Stimulated activated CD4-positive, alpha-beta T cell treated with anti-CD3 and anti-CD28 coated beads, Interleukin-1b, Interleukin-23, amount 100 ng/mL, for 1 hour (primary cell): ENCODE measurements at places on chromosomes 2 and 18.

DNA sequence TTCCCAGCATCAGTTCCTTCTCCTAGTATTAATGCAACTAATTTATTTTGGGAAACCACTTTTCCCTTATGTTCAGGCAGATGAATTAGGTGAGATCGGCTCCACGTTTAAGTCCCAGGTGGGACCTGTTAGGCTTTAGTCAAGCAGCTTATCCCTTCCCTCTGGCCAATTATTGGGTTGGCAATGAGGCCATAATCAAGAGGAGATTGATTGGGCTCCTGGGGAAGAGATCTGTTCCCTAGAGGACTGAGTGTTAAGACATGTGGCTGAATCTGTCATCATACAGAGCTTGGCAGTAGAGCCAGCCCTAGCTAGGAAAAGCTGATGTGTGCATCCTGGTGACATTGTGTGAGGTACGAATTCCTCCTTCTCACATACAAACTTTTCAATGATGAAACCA lies 104.4 kb downstream of the PTH2R start:
- no peak for DNase-seq

- no peak for DNase-seq
These were observed 411.8 kb downstream of the SOX11 start for GRCh38 chr2:6103949-6104348.

- DNase-seq, result no peak
These were observed 289.2 kb downstream of the NDUFA10 start for GRCh38 chr2:239735829-239736357.

- DNase-seq, result no peak
These were observed 83.5 kb downstream of the CRIM1 start for GRCh38 chr2:36439084-36439483.

GRCh38 chr2:62593825-62594224 lies 87.8 kb upstream of the TMEM17 start:
- DNase-seq, result no peak

DNA sequence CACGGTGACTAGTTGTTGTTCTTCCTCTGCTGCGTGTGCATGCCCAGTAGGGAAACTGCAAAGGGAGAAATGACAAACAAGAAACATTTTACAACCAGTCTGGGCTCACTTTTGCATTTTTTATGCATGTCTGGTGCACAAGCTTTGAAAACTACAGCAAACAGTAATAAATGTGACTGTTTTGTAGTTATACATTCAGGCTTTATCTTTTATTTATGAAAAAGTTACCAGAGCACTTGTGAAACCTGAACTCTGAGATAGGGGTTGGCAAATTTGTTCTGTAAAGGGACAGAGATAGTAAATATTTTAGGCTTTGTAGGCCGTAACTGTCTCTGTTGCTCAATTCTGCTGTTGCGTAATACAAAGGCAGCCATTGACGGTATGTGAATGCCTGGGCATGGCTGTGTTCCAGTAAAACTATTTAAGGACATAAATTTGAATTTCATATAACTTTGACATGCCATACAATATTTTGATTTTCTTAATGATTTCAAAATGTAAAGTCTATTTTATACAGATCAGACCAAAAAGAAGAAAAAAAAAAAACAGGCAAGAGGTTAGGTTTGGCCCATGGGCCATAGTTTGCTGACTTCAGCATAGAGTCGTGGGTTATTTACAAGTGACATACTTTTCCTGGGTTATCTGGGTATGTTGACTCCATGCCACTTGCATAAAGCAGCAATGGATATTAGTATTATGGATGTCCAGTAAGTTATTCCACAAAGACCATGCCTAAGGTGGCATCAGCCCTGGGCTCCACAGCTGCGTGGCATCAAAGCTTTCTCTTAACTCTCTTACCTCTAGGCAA lies 53.6 kb upstream of the EML6 start:
- no peak for DNase-seq

DNA sequence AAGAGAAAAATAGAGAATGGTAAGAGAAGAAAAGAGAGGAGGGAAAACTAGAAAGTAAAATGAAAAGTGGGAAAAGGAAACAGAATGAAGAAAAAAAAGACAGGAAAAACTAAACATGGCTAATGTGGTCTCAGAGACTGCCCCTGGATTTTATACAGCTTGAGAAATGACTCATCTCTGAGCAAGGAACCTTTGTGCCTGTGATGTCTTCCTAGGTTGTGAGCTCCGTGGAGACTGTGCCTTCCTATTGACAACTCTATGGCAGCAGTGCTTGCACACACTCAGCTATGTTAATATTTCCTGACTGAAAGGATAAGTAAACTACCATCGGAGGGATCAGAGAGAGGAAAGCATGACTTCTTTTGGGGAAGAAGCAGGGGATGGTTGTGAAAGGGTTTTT lies 203.8 kb downstream of the RDH14 start:
- no peak for DNase-seq

DNA sequence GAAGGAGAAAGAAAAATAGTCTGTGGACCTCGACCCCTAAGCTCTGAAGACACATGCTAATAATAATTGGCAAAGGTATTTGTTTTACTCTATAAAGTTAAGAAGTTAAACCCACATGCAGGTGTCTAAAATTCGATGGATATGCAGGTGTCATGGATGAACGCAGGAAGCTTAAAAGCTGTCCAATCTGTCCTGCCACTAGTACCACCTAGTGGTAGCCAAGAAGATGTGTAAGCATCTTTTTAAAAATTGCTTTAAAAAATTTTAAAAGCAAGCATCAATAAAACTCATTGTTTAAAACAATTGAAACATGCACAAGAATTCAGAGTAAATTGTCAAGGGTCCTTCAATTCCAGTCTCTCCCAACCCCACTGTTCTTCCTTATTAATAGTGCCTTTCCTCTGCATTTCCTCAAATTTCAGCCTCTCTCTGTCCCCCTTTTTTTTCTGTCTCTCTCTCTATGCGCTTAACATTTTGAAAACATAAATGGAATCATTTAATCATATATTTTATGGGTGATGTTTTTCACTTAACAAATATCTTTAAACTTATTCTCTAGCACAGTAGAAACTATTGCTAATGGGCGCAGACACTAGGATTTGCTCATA lies 30.6 kb upstream of the PPP3R1 start:
- no peak for DNase-seq

- DNase-seq, result no peak
These were observed 18.6 kb downstream of the LYPD1 start for GRCh38 chr2:132651115-132652045.

DNA sequence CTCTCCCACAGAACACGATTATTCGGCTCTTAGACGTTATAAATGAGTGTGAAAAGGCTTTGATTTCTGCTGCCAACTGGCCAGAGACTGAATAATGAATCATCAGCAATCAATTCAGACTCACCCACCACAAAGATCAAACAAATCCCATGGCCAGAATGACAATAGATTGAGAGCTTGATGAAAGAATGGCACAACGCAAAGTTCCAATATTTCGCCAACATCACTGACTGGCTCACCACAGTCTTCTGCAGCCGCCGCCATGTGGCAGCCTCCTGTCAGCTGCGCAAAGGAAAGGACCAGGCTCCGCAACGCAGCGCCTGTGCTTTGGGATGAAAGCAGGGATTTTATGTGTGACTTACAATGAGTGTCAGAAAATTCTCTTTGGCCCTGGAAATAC lies 104.4 kb upstream of the SOX11 start:
- DNase-seq, result no peak

- DNase-seq, result no peak
These were observed 1.8 kb upstream of the WIPF1 start for GRCh38 chr2:174599310-174599921.

DNA sequence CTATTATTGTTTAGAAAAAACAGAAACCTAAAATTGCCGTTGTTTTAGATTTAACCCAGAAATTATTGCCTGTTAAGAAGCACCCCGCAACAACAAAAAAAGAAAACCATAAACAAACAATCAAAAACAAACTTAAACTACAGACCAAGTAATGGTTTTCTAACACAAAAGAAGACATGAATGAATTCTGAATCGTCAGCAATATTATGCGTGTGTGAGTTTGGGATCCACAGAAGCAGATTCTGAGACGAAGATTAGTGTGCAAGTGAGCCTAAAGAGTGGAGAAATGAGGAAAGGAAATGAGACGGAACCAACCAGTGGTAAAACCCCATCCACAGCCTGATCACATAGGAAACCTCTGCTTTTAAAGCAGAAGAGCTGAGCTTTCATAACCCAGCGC lies 1514.9 kb upstream of the PIK3C3 start:
- DNase-seq, result no peak

GRCh38 chr2:85273738-85274731 lies 53.8 kb downstream of the TGOLN2 start:
- no peak for DNase-seq

GRCh38 chr2:28248511-28248910 lies 144.1 kb upstream of the FOSL2 start:
- no peak for DNase-seq

DNA sequence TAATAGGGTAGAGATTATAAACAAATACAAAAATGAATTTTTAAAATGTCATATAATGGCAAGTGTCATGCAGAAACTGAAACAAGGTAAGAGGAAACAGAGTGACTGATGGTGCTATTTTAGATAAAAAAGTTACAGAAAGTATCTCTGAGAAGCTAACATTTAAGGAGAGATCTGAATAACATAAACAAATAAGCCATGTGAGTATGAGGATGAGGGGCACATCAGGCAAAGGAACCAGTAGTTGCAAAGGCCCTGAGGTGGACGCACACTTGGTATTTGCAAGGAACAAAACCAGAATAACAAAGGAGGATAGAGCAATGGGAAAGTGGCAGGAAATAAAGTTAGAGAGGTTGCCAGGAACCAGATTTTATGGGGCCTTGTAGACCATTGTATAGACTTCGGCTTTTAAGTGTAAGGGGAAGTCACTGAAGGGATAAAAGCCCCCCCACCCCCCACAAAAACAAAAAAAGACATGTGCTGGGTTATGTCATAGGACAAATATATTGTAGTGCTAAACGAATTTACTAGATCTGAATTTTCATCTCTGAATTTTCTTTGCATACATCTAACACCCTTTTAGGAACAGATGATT lies 159.2 kb downstream of the DTNB start:
- DNase-seq, result no peak

GRCh38 chr2:174692256-174692919 lies 71.9 kb downstream of the CHRNA1 start:
- DNase-seq, result no peak

- DNase-seq, result no peak
These were observed 1302.3 kb upstream of the CHAC2 start for GRCh38 chr2:52465287-52465686.

DNA sequence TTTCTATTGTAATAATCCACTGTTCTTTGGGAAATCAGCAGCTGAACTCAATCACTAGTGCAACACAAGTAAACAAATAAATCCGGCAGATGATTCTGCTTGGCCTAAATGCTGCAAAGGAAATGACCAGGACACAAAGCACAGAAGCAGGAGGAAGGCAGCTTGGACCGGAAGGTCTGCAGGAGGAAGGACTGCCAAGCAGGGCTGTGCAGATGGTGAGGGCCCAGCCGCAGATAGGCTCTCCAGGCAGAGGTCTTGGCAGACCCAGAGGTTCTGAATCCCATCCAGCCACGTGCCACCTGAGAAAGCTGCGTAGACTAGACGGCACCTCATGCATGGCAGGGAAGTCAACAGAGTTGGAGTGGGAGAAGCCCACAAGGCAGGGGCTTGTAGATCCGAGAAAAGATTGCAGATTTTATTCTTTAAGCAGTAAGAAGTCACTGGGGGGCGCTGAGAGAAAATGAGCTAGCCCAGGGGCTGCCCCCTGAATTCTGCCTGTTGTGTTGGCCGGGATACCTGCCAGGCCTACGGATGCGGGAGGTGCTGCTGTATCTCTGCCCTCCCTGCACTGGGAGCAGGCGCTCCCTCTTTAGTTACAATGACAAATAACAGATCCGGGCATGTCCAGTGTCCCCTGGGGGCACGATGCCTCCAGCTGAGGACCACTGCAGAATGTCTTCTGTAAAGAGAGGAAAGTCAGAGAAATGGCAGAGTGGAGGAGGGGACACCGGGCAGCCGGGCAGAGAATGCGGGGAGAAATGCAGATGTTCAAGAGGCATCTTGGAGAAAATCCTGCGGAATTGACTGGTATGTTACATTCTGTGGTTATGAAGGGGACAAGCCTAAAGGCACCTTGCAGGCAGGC lies 153.5 kb downstream of the PXDN start:
- DNase-seq, result no peak

DNA sequence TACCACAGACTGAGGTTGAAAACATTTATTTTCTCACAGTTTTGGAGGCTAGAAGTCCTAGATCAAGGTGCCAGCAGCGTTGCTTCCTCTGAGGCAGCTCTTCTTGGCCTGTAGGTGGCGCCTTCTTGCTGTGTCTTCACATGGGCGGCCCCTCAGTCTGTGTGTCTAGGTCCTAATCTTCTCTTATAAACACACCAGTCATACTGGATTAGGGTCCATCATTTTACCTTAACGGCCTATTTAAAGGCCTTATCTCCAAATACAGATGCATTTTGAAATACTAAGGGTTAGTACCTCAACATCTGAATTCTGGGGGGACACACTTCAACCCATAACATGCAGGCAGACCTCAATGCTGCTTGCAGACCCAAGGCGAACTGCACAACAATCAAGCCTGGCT lies 4.4 kb upstream of the RMC1 start:
- peak; percentile 33 for DNase-seq

DNA sequence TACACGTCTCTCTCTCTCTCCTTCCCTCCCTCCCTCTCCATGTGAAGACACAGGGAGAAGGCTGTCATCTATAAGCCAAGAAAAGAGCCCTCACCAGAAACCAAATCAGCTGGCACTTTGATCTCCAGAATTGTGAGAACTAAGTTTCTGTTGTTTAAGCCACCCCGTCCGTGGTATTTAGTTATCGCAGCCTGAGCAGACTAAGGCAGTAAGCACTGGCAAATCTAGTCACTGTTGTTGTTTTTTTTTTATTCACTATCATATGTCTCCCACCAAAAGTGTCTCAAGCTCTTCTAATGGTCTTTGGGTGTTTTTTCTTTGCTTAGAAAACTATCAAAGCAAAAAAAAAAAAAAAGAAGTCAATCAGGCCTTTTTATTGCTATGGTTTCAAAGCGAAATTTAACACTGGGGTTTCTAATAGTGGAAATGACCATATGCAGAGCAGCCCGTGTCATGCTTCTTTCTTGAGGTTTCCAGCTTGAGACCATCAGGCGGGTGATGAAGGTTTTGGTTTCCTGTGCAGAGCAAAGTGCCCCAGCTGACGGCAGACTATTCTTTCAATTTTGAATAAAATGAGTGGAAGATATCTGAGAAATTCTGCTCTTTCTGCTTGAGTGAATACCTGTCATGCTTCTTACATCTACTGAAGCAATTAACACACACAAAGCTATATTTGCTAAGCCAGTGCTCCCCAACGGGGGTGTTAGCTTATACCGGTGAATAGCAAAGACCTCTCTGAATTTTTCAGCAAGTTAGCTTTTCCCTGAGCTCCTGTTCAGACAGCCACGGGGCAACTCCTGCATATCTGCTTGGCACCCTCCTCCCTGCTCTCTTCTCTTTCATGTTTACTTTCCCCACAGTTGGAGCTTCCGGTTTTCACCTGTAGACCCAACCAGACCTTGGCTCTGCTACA lies 394.1 kb upstream of the ATP5MC3 start:
- DNase-seq, result no peak

DNA sequence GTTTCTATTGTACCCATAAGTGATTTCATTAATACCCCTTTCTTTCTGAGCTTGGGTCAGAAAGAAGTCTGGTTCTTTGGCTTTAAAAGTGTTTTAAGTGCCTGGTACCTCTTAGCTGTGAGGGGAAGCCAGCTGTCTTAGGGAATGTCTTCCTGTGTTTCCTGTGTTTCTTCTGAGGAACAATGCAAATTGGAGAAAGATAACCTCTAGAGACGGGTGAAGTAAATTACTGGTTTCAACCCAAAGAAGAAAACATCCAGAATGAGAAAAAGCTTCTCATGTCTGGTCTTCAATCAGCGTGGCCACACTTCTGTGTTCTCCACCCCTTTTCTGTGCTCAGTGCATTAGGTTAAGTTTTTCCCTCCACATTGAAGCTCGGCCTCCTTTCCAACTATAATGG lies 10.2 kb upstream of the CHN1 start:
- no peak for DNase-seq
